ENCODE measurements at places on chromosomes 3 and 15. TPM values are rescaled to one million over a fixed set of nuclear protein-coding genes. Genes with fewer than 3 reads are reported as not detected.
A peak's percentile ranks its signal among the peaks of the same experiment; 100 is the strongest.

The IL17RD gene
- total RNA-seq: 6.1 TPM

The CRYBG3 gene
- total RNA-seq: 36.3 TPM

The INKA1 gene
- total RNA-seq: 48.1 TPM

The CFAP100 gene
- not detected for total RNA-seq

The CCDC33 gene
- total RNA-seq: not detected

The TXNRD3 gene
- 7.4 TPM for total RNA-seq

The CXCR6 gene
- 0.59 TPM for total RNA-seq

The CADPS gene
- 3.6 TPM for total RNA-seq

The CALML4 gene
- total RNA-seq: 13.6 TPM

- no peak overlapping the region for H3K27ac ChIP-seq
- no peak for DNase-seq
- H3K36me3 ChIP-seq: no peaks in the 10 kb centered on the region
- H3K4me1 ChIP-seq: peaks cover 49% of the 10 kb centered on the region
Measured at GRCh38 chr15:77538793-77539497, 93.8 kb downstream of the LINGO1 start.

- no peaks in the 10 kb centered on the region for H3K36me3 ChIP-seq
- H3K4me3 ChIP-seq: no peak overlapping the region
- no peak for DNase-seq
Measured at GRCh38 chr3:197168606-197169005, 129.8 kb downstream of the DLG1 start.

- no peaks in the 10 kb centered on the region for H3K27me3 ChIP-seq
- no peaks in the 10 kb centered on the region for H3K36me3 ChIP-seq
- DNase-seq: no peak
- H3K4me3 ChIP-seq: no peak overlapping the region
- H3K27ac ChIP-seq: no peak overlapping the region
Measured at GRCh38 chr15:34023907-34024306, 15.1 kb downstream of the AVEN start.

DNA sequence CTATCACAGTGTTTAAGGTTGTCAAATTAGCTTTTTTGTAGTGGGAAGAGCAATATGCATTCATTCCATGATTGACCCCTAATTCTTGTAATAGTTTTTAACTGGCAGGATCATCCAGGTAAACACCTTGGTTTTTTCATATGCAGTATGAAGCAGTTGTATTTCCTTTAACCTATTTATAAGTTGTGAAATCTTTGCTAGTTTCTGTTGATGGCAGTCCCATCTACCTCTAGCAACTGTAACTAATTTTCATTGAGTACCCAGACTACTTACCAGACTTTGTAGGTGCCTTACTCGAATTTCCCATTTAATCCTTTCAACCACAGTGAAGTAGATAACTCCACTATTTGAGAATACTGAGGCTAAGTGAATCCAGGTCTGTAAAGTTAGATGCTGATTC is 6.1 kb downstream of the FXR1 start:
- no peaks in the 10 kb centered on the region for H3K27me3 ChIP-seq
- no peak for DNase-seq
- peaks cover 7% of the 10 kb centered on the region for H3K36me3 ChIP-seq

- H3K4me1 ChIP-seq: no peaks in the 10 kb centered on the region
- no peaks in the 10 kb centered on the region for H3K27me3 ChIP-seq
- H3K27ac ChIP-seq: no peak overlapping the region
Measured at GRCh38 chr3:193168931-193169330, 72.1 kb upstream of the PLAAT1 start.

DNA sequence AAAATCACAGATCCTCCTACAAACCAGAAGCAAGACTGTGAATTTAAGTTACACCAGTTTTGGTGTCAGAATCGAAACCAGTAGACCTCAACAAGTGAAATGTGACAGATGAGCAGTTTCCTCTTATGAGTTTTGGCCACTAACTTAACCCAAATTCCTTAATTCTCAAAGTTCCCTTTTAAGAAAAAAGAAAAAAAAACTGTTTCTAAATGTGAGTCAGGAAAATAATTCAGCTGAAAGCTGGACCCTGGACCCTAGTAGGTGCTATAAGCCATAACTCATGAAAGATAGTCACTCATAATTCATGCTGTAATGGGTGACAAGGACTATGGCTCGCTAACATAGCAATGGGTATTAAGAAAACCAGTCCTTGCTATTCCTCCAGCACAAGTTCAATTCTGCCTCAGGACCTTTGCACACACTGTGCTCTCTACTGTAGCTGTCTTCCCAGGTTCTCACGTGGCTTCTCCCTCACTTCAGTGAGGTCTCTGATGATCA is 9.0 kb upstream of the THRB start:
- no peaks in the 10 kb centered on the region for H3K27me3 ChIP-seq
- peaks cover 18% of the 10 kb centered on the region for H3K4me1 ChIP-seq
- H3K27ac ChIP-seq: no peak overlapping the region
- H3K4me3 ChIP-seq: no peak overlapping the region

DNA sequence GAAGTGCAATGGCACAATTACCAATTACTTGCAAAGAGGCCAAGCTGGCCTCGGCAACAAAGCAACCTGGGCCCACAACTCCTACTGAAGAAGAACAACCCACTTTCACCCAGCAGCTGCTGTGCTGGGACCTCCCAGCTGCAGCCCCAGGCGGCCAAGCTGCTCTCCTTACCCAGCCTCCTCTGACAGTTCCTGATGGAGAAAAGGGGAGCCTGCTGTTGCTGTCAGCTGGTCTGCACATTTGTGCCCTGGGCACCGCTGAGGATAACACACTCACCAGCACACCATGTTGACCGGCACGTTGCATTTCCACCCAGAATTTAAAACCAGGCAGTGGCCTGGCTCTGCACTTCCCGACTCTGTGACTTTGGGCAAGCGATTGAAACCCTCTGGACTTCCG is 33.6 kb downstream of the SSUH2 start:
- DNase-seq: peak; percentile 30
- no peaks in the 10 kb centered on the region for H3K36me3 ChIP-seq
- H3K27me3 ChIP-seq: no peaks in the 10 kb centered on the region
- peaks cover 22% of the 10 kb centered on the region for H3K4me1 ChIP-seq

DNA sequence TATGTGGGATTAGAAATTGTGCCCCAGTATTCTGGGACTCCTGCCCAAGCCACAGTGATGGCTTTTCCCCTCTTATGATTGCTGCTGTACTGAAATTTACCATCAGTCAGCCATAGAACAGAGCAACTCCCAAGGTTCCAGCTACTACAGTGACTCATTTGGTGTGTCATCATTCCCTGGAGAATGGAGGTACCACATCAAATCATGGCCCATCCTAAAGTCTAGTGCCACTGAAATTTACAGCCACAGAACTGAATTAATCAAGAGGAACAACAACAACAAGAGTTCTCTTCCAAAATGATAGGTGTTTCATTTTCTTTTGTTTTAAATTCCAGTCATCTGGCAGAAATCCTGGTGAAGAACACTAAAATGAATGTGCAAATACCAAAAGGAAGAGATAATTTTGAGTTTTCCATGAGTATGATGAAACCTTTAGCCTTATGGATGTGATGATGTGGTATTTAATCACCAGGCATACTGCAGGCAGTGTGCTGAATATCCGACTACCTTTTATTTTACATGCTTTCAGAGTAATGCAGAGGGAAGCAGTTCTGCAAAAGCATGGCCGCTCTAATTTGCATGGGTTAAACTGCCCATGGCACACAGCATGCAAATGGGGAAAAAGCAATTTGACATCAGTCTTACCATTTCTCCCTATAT is 75.6 kb upstream of the SLC2A2 start:
- no peaks in the 10 kb centered on the region for H3K27me3 ChIP-seq
- no peak overlapping the region for H3K4me3 ChIP-seq
- no peaks in the 10 kb centered on the region for H3K36me3 ChIP-seq
- no peaks in the 10 kb centered on the region for H3K4me1 ChIP-seq
- H3K27ac ChIP-seq: no peak overlapping the region

GRCh38 chr3:35757991-35758757 is 118.8 kb downstream of the ARPP21 start:
- no peaks in the 10 kb centered on the region for H3K4me1 ChIP-seq
- no peak overlapping the region for H3K4me3 ChIP-seq
- H3K36me3 ChIP-seq: no peaks in the 10 kb centered on the region

- H3K27me3 ChIP-seq: no peaks in the 10 kb centered on the region
- no peak overlapping the region for H3K27ac ChIP-seq
- H3K36me3 ChIP-seq: peaks cover 18% of the 10 kb centered on the region
Measured at GRCh38 chr15:45168751-45169551, 18.8 kb downstream of the SHF start.

GRCh38 chr15:55494931-55495330 is 13.1 kb downstream of the DNAAF4 start:
- H3K27me3 ChIP-seq: no peaks in the 10 kb centered on the region
- H3K27ac ChIP-seq: no peak overlapping the region
- no peaks in the 10 kb centered on the region for H3K36me3 ChIP-seq
- H3K4me3 ChIP-seq: no peak overlapping the region
- no peak for DNase-seq
- peaks cover 7% of the 10 kb centered on the region for H3K4me1 ChIP-seq

DNA sequence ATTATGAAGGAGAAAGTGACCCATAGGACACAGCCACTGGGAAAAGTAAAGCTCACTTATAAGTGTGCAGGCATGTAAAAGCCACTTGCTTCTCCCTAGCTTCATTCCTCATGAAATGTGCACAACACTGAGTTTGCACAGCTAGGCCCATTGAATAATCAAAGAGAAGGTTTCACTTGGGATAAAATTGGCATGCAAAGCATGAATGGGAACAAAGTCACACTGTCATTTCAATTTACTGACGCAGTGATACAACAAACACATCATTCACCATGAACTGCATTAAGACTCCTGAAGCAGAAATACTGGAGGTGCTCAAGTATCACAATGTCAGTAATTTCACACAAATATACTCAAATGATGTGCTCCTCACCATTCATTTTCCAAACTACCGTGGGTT is 61.1 kb downstream of the KCNMB2 start:
- no peak overlapping the region for H3K4me3 ChIP-seq
- no peak overlapping the region for H3K27ac ChIP-seq
- no peaks in the 10 kb centered on the region for H3K27me3 ChIP-seq
- DNase-seq: no peak

DNA sequence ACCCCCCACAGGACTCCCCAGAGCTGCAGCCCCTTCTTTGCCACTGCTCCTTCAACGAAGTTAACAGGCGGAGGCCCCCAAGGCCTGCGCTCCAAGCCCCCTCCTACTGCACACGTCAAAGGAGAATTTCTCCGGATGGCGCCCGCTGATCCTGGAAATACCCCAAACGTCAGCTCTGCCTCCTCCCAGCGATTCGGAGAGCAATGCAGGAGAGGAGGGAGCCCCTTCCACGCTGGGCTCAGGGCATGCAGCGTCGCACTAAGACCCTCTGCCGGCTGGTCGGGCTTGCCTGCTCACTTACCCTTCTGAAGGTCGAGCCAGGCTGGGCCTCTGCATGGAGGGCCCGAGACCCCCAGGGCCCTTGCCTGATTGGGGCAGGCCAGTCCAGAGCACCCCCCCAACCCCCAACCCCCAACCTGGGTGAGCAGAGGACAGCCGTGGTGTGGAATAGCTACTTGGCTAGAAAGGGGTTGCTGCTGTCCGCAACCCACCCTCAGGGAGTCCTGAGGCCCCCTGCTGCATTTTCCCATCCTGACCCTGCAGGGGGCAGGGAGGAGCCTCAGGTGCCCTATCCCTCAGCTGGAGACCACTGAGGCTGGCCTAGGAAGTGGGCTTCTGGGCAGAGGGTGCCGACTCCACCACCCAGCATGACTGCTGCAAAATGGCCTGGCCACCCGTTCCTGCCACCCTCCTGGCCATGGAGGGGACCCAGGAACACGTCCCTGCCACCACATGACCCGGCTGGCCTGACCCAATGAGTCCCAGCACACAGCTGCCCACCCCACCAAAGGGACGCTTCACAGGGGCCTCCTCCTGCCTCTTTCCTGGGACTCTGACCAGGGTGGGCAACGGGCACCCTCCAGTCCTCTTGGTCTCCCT is 976 bp downstream of the ATP2B2 start:
- H3K27me3 ChIP-seq: peaks cover 45% of the 10 kb centered on the region
- no peaks in the 10 kb centered on the region for H3K36me3 ChIP-seq
- peaks cover 11% of the 10 kb centered on the region for H3K4me1 ChIP-seq
- no peak overlapping the region for H3K4me3 ChIP-seq
- H3K27ac ChIP-seq: no peak overlapping the region

- H3K36me3 ChIP-seq: no peaks in the 10 kb centered on the region
- no peaks in the 10 kb centered on the region for H3K4me1 ChIP-seq
- no peak for DNase-seq
- no peak overlapping the region for H3K4me3 ChIP-seq
- H3K27me3 ChIP-seq: no peaks in the 10 kb centered on the region
Measured at GRCh38 chr3:75136100-75136897, 521.8 kb upstream of the CNTN3 start.

- peaks cover 4% of the 10 kb centered on the region for H3K4me1 ChIP-seq
- H3K27me3 ChIP-seq: no peaks in the 10 kb centered on the region
- H3K4me3 ChIP-seq: no peak overlapping the region
Measured at GRCh38 chr3:23083701-23084100, 119.4 kb upstream of the UBE2E2 start.

DNA sequence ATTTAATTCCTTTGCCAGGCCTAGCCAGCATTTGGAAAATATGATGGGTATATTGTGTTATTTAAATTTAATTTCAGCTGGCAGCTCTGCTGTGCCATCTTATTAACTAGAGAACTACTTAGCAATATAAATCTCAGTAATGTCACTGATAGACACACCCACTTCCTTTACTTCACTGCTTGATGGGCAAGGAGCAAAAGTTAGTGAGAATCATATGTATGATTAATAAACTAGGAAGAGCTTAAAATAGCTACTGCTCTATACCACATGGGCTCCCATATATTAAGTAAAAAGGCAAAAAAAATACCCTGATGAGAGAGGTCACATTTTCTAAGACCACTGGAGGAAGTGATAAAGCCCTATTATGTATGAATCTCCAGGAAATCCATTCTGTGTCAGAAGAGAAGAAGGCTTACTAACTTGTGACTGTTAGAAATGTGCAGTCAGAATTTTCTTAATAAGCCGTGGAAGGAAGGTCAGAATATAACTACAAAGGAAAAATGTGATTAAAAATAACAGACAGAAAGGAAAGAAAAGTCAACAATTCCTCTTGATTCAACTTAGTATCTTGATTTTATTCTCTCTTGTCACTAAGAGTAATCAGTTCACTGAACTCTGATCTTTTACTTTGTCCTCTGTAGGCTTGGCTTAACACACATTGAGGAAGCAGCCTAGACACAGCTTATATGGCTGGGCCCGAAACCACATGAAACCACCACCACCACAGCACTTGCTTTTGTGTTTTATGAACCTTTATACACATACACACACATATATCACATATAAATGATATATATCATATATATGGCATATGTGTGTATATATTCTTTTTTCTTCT is 1233.9 kb upstream of the ALCAM start:
- no peak overlapping the region for H3K27ac ChIP-seq
- no peak overlapping the region for H3K4me3 ChIP-seq
- no peaks in the 10 kb centered on the region for H3K27me3 ChIP-seq
- H3K4me1 ChIP-seq: no peaks in the 10 kb centered on the region
- no peak for DNase-seq
